ENCODE measurements at places on chromosomes 12 and 14.

DNA sequence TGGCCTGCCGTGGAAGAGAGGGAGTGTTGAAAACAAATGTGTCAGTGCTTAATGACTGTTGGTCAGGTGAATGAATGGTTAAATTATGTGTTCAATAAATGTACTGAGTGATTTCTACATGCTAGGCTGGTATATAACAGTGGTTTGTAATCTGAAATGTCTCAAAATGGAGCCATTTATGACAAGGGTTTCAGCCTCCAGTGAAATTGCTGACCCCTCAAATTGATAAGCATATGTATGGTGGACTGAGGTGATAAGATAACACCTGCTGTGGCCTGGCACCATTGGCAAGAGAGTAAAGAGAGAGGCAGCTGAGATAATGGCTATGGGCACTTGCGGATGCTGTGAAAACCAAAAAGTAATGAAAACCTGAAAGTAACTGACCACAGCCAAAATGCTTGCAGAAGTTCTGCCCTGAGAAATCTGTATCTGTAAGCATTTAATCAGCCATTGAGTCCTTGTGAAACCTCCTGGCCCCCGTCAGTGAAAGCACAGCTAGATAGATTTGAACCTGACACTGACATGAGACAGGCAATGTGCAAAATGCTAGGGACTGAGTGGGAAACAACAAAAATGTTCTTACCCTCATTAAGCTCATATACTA lies 1.4 kb upstream of the BCAT1 start:
- ATAC-seq = no peak

DNA sequence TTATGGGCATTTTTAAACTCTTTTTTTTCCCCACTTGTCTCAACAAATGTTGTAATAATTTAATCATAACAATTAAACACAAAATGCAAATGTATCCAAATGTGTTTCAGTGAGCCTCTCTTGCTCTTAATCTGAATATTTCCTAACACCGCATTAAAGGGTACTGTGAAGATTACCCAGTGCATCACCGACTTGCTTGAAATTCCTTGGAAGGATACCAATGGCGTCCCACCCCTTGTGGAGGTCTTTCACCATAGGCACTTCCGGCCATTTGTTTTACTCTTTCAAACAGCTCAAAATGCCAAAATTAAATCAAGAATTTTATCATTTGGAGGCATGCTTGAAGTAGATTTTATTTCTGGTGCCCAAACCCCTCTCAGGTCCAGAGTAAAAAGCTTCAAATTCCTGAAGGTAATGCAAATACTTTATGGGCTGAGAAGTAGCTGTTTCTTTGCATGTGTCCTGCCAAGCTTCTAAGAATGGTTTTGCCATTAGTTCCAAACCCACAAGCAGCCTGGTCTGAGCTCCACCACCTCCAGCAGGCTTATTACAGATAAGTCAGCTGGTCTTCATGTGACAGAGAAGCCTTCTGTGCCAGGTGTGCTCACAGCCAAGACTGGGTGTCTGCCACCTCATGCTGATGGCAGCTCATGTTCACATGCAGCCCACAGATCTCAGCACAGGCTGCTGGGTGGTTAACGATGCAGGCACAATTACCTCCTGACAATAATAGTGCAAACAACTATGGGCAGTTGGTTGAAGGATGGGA lies 16.4 kb upstream of the NUDT4 start:
- no peak for ATAC-seq

GRCh38 chr12:128982933-128983332 lies 129.7 kb downstream of the GLT1D1 start:
- no peak for ATAC-seq

DNA sequence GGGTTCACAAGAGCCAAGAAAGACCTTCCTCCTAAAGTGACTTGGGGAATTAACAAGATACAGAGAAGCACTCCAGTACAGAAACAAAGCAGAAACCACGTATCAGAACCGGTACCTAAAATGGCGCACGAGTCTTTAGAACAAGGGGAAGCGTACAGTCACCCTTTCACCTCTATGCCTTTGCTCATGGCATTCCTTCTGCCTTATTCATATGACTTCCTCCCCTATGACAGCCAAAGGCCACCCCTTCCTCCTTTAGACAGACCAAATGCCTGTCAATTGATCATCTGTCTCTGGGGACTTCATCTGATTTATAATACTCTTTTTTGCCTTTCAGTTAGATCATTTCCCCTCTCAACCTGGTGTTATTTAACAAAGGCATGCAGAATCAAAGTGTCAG lies 89.5 kb upstream of the OSBPL8 start:
- no peak for ATAC-seq

- no peak for ATAC-seq
These were observed 31.6 kb downstream of the MOAP1 start for GRCh38 chr14:93153121-93153520.

DNA sequence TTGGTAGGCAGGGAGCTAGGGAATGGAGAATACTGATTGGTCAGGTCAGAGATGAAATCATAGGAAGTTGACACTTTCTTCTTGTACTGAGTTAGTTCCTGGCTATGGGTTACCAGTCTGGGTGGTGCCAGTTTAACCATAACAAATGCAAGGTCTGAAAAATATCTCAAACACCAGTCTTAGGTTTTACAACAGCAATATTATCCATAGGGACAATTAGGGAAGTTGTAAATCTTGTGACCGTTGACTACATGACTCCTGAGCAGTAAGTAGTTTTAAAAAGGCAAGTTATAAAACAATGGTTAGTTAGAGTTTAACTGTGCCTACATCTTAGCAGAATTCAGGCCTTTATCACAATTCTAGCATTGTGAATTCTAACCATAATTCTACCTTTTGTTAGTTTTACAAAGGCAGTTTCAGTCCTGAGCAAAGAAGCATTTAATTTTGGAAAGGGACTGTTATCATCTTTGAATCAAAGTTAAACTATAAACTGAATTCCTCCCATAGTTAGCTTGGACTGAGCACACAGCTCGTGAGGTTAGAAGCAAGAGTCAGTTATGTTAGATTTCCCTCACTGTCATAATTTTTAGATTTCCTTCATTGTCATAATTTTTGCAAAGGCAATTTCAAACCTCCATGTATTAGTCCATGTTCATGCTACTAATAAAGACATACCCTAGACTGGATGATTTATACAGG lies 19.7 kb upstream of the MON2 start:
- no peak for ATAC-seq

GRCh38 chr14:104304451-104305351 lies 166.3 kb downstream of the KIF26A start:
- ATAC-seq = no peak

DNA sequence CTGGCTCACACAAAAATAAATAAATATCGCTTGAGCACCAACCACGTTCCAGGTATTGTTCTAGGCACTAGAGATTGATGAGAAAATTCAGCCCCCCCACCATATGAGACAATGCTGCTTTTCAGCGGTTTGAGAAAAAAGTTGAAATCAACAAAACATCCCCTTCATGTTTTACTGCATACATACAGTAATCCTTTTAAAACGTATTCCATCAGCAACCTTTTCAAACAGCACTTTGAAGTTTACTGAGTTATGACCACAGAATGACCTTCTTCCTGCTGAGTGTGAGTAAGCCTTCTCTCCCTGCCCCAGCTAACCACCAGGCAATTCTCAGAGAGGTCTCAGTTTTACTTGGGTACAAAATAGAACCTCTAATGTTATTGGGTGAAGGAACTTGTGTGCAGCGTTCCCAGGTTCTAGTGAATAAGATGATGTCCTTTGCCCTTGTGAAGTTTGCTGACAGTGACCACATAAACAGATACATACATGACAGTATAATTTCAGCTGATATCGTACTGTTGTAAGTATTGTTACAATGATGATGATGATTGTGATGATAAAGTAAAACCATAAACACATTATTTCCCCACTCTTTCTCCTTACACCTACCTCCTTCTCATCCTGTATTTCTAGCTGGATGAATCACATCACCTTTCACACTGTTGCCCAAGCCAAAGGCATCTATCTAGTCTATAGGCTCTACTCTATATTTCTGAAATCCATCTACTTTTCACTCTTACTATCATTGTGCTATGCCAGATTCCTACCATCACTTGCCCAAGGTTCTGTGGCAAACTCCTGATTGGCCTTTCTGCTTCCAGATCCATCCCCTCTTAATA lies 124.4 kb upstream of the KRR1 start:
- peak; percentile 93 for ATAC-seq

- no peak for ATAC-seq
These were observed 1.4 kb downstream of the FZD10 start for GRCh38 chr12:130163461-130164215.

GRCh38 chr14:58598028-58598803 lies 39.5 kb upstream of the DACT1 start:
- ATAC-seq = no peak

GRCh38 chr12:110005319-110005973 lies 6.2 kb downstream of the ANKRD13A start:
- ATAC-seq = peak; percentile 51

GRCh38 chr12:42902001-42902400 lies 312.5 kb upstream of the PRICKLE1 start:
- no peak for ATAC-seq

DNA sequence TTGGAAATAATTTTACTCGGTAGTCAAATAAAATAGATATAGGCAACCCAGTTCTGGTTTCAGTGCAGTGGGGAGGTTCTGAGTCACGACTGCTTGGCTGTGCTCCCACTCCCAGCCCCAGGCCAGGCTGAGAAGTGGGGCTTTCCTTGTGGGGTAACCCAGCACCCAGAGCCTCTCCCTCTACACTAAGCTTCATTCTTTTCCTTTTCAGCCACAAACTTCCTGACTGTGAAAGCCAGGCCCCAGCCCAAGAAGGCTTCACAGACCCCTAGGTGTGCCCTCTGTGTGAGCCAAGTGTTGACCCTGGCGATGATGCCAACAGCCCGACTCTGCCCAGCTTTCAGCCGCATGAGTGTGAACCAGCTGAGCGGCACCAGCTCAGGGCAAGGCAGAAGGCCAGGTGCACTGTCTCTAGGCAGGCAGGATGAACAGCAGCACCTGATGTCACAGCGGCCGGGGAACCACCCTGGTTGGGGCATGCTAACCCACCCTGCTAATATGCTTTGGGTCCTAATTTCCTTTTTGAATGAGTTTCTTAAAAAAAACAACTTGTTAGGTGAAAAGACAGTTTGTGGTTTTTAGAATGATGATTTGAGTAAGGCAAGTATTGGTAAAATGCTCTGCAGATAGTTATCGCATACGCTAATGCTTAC lies 42.2 kb upstream of the ATP23 start:
- peak; percentile 92 for ATAC-seq

DNA sequence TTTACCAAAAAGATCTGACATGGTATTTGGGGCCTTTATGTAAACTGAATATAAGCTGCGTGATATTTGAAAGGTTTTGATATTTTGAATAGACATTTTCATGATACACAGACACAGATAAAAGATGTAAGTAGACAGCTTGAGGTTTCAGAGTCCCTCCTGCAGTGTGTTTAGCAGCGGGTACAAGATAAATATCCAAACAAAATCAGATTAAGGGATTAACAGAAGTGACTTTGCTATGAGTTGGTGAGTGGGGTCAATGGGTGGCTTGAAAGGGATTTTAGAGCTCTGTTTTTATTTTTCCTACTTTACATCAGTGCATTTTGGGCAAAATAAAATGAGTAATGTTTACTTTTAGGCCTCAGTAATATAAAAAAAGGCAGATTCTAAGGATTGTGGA lies 84.1 kb downstream of the IGF1 start:
- ATAC-seq = no peak

- peak; percentile 62 for ATAC-seq
These were observed 13.3 kb downstream of the SLC15A4 start for GRCh38 chr12:128810182-128811127.

- ATAC-seq = no peak
These were observed 233.3 kb downstream of the NEDD1 start for GRCh38 chr12:97140355-97140754.

DNA sequence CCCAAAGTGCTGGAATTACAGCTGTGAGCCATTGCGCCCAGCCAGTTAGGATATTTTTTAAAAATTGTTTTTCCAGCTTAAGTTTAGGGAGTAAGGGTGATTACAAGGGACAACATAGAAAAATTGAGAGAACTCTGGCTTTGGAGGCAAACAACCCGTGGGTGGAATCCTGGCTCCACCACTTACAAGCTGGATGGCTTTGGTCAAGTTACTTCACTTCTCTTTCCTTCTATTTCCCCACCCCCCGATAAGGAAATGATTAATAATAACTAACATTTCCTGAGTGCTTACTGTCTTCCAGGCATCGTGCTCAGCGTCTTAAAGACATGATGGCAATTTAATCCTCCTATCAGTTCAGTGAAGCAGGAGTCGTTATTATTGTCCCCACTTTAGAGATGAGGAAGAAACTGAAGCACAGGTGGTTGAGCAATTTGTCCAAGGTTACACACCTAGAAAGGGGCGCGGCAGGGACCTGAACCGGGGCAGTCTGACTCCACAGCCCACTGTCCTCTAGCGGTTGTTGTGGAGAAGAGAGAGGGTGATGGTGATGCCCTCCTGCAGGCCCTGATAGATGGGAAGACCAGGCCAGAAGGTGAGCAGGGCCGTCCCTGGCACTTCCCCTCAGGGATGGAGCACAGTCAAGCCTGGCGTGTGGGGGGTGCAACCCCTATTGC lies 16.7 kb upstream of the FAIM2 start:
- ATAC-seq = no peak

DNA sequence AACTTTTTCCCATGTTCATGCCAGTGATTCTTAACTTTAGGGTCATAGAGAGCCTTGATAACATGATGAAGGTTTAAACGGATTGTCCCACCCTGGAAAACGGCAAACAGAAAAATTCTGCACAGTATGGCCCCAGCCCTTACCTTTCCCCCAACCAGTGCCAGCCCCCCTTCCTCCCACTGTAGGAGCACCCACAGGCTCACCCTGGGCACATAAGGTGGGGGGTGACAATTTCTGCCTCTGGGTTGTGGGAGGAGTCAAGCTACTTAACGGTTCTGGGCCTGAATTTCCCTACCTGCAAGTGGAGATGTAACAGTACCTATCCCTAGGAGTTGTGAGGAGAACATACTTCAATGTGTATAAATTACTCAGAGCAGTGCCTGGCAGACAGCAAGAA lies 18.0 kb downstream of the XRCC3 start:
- ATAC-seq = no peak

- no peak for ATAC-seq
These were observed 165.7 kb upstream of the RTL1 start for GRCh38 chr14:101069228-101069549.

Measured in activated CD4-positive, CD25-positive, alpha-beta regulatory T cell treated with anti-CD3 and anti-CD28 coated beads, Interleukin-2, amount 50 U/mL, for 24 hours (primary cell).